ENCODE measurements at places on chromosomes 3 and 15.

DNA sequence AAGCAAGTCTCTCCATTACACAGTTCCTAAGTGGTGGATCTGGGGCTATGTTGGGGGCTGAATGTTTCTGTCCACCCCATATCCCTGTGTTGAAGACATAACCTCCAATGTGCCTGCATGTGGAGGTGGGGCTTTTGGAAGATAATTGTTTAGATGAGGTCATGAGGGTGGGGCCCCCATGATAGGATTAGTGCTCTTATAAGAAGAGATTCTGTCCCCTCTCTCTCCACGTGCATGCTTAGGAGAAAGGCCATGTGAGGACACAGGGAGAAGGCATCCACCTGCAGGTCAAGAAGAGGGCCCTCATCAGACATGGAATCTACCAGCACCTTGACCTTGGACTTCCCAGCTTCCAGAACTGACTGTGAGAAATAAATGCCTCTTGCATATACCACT, 231.0 kb upstream of the CHRNA7 start:
- DNase-seq, result no peak

- DNase-seq, result no peak
Measured at GRCh38 chr15:100210338-100210737, 131.4 kb downstream of the ADAMTS17 start.

- peak; percentile 59 for DNase-seq
Measured at GRCh38 chr15:40782609-40783227, 12.9 kb downstream of the C15orf62 start.

- no peak for DNase-seq
Measured at GRCh38 chr3:141410408-141410807, 42.1 kb downstream of the ZBTB38 start.

DNA sequence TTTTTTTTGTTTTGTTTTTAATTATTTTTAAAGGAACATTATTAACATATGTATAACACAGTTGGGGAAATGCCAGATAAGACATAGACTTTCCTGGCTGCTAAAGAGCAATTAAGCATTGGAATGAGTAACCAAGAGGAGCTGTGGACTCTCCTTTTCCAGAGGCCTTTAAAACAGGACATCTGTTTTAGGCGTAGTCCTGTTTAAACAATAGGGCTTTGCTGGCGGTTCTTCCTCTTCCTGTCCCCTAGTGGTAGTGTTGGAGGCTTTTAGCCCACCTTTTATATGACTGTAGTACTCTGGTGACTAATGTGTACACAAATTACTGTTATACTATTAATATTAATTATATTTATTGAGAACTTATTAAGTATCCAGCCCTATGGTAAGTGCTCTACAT, 81.9 kb downstream of the PPARG start:
- DNase-seq, result no peak

- DNase-seq, result no peak
Measured at GRCh38 chr15:48077616-48078184, 43.1 kb upstream of the SLC24A5 start.

DNA sequence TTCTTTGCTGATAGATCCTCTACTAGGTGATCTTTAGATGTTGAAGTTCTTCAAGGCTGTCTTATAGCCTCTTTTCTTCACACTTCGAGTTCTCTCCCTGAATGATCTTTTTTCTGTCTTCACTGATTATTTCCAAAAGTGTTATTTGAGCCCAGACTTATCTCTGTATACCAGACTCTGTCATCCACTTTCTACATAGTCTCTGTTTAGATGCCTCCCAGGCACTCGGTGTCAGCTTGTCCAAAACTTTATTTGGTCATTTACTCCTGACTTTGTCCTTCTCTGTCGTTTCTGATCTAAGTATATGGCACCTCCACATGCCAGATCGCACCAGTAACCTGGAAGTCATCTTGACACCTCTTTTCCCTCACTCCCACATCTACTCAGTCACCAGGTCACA, 27.6 kb downstream of the KLHL18 start:
- DNase-seq, result no peak

- no peak for DNase-seq
Measured at GRCh38 chr3:4804161-4805058, 174.8 kb upstream of the BHLHE40 start.

GRCh38 chr3:36229496-36229895, 150.8 kb upstream of the STAC start:
- no peak for DNase-seq

DNA sequence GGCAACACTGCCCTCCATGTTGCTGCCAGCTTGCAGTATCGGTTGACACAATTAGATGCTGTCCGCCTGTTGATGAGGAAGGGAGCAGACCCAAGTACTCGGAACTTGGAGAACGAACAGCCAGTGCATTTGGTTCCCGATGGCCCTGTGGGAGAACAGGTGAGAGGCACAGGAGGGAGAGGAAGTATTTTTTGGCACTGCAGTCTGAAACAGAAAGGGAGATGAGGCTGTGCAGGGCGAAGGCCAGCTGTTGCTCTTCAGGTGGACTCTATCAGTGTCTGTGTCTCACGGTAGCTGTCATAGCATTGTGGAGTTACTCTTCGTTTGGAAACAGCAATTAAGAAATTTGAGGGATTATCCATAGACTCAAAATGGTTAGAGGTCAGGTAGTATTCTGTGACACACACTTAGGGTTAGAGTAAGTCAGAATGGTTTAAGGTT, 8.0 kb downstream of the NFKBIZ start:
- no peak for DNase-seq

DNA sequence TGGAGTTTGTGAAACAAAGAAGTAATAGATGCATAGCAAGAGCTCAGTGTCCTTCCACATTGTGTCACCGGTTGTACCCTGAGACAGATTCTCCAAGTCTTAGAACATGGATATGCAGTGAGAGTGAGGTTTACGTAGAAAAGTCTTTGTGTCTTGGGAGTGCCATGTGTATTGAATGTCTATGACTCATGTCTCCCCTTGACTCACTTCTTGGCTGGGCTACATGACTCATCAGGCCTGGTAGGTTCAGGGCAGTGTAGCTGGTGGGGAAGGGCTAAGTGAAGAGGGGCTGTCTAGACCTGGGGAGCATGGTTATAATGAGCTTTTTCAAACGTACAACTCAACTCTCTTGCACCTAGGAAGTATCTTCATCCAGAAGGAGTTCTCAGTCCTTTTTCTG, 167.4 kb downstream of the GAP43 start:
- DNase-seq, result peak; percentile 32

DNA sequence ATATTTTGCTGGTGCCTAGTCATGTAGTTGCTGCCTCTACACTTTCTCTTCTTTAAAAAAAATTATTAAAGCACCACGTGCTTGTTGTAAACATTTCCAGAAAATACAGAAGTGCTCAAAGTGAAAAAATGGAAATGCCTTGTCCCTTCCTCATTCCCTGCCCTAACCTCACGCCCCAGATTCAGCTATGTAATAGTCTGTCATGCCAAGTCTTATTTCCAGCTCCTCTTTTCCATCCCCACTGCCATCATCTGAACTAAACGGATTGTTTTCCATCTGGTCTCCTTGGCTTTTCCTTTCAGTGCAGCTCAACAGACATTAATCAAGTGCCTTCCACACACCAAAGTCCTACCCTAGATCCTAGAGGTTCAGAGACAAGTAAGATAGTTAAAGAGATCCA, 15.5 kb downstream of the ZNF774 start:
- DNase-seq, result no peak

- no peak for DNase-seq
Measured at GRCh38 chr3:124281453-124282316, 289.8 kb upstream of the ROPN1 start.

- no peak for DNase-seq
Measured at GRCh38 chr15:45372041-45372995, 6.0 kb downstream of the GATM start.

DNA sequence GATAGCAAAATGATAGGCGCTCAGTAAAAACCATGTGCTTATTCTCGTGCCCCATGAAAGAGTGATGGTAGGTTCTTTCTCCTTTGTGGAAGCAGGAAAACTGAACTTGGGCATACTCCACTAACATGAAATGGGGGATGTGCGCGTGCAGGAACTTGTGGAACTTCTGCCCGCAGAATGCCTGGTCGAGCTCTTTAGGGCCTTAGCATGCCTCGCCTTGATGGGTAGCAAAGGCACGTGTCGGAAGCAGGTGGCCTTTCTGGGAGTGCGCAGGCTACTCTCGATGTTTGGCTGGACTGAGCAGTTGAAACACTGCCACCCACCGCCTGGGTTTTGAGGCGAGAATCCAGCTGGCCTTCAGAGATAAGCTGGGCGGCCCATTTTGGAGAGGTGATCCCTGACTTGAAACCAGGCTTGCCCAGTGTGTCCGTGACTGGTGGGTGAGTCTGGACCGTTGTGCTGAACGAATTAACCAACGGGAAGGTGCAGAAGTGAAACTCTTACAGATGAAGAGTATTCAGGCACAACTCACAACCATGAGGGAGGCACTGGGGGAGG, 842 bp downstream of the PCCB start:
- no peak for DNase-seq

- no peak for DNase-seq
Measured at GRCh38 chr15:63046917-63047760, 4.6 kb downstream of the TPM1 start.

DNA sequence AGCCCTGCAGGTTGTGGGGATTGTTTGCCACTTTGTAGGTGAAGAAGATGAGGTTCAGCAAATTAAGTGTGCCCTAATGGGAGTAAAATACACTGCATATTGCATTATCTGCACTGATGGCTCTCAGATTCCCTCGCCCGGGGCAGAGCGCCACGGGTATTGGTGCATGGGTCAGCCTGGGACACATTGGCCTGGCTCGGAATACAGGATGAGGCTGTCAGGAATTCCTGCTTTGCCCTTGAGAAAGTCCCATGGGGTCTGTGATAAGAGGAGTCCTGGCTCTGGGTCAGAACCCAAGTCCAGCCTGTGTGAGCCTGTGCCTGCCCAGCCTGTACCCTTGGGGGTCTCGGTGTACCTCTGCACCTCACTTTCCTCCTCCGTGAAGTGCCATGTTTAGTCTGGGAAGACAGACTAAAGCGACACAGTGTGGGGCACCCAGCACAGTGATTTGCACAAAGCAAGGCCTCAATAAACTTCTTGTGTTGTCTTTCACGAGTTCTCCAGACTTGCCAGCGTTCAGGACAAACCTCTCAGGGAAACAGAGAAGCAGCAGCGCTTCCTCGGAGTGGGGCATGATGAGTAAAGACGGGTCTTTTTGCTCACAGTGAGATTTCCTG, 107.6 kb downstream of the LRRK1 start:
- no peak for DNase-seq
